ENCODE measurements at places on chromosomes 1 and 21.

- H3K27me3 ChIP-seq, result no peaks in the 10 kb centered on the region
- H3K4me3 ChIP-seq, result no peak overlapping the region
- no peak overlapping the region for H3K27ac ChIP-seq
- H3K4me1 ChIP-seq, result peaks cover 3% of the 10 kb centered on the region
- H3K36me3 ChIP-seq, result no peaks in the 10 kb centered on the region
- peak; percentile 32 for DNase-seq
Measured at GRCh38 chr21:36127977-36128376, 6.9 kb upstream of the CBR3 start.

DNA sequence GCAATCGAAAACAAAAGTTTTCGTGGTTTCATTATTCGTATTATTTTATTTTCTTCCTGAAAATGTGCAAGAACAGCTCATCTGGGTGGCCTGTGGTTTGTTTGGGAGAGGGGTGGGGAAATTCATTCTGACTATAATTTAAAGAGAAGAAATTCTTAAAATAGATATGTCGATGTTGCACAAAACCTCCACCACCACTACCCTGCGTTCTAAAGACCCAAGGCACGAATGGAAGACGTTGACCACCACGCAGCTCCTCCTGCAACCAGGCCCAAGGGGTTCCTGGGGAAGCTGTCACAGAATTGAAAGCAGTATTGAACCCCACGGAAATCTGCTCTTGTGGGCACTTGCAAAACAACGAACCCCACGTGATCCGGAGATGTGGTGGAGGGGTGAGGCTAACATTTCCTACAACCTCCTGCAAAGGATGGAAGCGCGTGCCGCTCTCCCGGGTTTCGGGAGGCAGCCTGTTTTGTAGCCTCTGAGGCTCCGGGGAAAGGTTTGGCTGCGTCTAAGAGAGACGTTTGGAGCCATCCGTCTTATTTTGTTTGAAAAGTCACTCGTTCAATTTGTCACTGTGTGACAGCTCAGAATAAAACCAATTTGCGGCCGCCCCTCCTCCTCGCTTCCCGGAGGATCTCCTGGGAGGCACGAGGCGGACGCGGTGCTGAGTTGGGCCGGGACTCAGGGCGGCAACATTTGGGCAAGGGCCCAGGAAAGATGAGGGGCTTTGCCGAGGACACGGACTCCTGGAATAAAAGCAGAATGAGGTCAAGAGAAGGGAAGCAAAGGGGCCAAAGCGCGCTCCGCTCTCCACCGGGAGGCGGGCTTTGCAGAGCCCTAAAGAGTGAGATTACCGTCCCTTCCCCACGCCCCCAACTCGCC lies 810 bp upstream of the HLX start:
- peaks cover 4% of the 10 kb centered on the region for H3K4me1 ChIP-seq
- DNase-seq, result peak; percentile 54
- H3K4me3 ChIP-seq, result peak overlapping the region; percentile 46
- H3K27me3 ChIP-seq, result peaks cover 34% of the 10 kb centered on the region
- no peaks in the 10 kb centered on the region for H3K36me3 ChIP-seq
- no peak overlapping the region for H3K27ac ChIP-seq

- H3K4me3 ChIP-seq, result no peak overlapping the region
- no peak for DNase-seq
- no peaks in the 10 kb centered on the region for H3K4me1 ChIP-seq
- H3K36me3 ChIP-seq, result no peaks in the 10 kb centered on the region
- no peak overlapping the region for H3K27ac ChIP-seq
Measured at GRCh38 chr1:12424087-12424529, 193.9 kb downstream of the DHRS3 start.

GRCh38 chr1:165073185-165074007 lies 283.1 kb downstream of the LMX1A start:
- no peak overlapping the region for H3K4me3 ChIP-seq
- H3K27me3 ChIP-seq, result no peaks in the 10 kb centered on the region
- peak; percentile 72 for DNase-seq
- no peaks in the 10 kb centered on the region for H3K4me1 ChIP-seq
- H3K36me3 ChIP-seq, result no peaks in the 10 kb centered on the region

GRCh38 chr1:97366984-97367383 lies 553.9 kb downstream of the DPYD start:
- H3K4me1 ChIP-seq, result no peaks in the 10 kb centered on the region
- H3K4me3 ChIP-seq, result no peak overlapping the region
- no peaks in the 10 kb centered on the region for H3K27me3 ChIP-seq
- no peaks in the 10 kb centered on the region for H3K36me3 ChIP-seq
- no peak overlapping the region for H3K27ac ChIP-seq
- DNase-seq, result no peak

DNA sequence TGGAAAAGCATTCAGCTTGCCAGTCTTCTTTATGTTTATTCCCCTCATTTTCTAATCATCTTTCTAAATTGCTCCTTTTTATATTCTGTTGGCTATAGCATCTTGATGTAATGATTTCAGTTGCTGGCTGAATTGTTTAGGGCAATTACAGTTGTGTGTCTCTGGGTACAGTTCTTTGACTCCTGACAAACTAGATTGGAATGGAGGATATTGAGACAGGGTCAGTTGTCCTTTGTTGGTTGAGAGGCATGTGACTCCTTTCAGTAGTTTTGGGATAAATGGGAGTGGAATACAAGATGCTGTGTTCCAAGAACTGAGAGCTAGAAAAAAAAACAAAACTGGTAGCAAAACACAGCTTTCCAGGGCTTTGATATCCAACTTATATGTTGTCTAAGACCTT lies 1.5 kb downstream of the CENPF start:
- no peaks in the 10 kb centered on the region for H3K4me1 ChIP-seq
- H3K36me3 ChIP-seq, result no peaks in the 10 kb centered on the region
- H3K4me3 ChIP-seq, result no peak overlapping the region
- H3K27ac ChIP-seq, result no peak overlapping the region
- H3K27me3 ChIP-seq, result peaks cover 2% of the 10 kb centered on the region
